ENCODE measurements at places on chromosomes 7 and 10. TPM values are rescaled to one million over a fixed set of nuclear protein-coding genes. Genes with fewer than 3 reads are reported as not detected.

The GPNMB gene
- 0.41 TPM for total RNA-seq

The WNT8B gene
- 0.41 TPM for total RNA-seq

The NEUROD6 gene
- total RNA-seq: not detected

The SPDYE17 gene
- not detected for total RNA-seq

The PON1 gene
- total RNA-seq: not detected

The SOSTDC1 gene
- not detected for total RNA-seq

The SUN3 gene
- not detected for total RNA-seq

The IRF5 gene
- 17.7 TPM for total RNA-seq

The DENND10 gene
- 41.2 TPM for total RNA-seq

The BET1 gene
- total RNA-seq: 13.6 TPM

The EMX2 gene
- not detected for total RNA-seq

DNA sequence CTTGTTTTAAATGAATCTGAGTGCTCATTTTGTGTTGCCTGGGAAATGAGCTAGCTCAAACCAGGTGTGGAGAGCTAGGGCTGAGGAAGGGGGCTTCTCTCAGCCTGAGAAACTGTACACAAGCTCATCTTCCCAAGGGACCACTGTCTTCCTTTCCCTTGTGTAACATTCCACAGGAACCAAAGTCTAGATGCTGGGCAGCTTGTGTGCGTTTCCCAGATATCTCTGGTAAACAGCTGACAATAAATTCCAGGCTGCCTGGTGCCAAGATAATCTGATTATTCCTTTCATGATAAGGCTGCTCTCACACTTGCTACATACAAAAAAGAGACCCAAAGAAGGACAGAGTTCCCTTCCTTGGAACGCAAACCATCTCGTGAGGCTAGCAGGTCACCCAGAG is 33.1 kb upstream of the MKLN1 start:
- DNase-seq: no peak
- no peak overlapping the region for H3K4me3 ChIP-seq
- no peaks in the 10 kb centered on the region for H3K4me1 ChIP-seq
- H3K27me3 ChIP-seq: peaks cover 5% of the 10 kb centered on the region
- H3K27ac ChIP-seq: no peak overlapping the region

DNA sequence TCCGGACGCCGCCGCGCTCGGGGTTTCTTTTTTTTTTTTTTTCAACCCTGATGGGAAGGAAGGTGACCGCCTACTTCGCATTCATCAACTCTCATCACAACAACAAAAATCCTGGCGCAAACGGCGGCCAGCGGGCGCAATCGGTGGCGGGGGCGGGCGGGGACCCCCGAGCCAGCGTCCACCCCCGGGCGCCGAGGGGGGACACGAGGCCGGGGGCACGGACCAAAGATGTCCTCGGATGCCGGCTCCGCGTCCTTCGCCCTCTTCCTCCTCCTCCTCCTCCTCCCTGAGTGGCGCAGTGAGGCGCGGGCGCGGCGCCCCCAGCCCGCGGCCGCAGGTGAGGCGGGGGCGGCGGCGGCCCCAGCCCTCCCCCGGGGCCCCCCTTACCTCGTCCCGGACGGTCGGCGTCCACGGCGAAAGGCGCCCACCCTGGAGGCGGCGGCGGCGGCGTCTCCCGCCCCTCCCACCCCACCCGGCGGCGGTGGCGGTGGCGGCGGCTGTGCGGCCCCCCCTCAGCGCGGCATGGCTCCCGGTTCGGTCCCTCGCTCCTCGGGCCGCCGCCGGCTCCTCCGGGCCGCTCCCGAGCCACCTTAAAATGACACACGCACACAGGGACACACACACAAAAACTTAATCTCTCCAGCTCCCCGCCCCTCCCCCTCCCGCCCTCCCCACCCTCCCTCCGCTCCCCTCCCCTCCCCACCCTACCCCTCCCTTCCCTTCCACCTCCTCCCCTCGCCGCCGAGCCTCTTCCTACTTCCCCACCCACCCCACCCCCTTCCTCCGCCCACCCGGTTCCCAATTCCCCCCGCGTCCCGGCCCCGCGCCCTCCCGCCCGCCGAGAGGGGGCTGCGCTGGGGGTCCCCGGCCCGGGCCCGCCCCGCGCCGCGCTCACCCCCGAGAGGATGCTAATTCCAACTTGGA is at the start of gene CTBP2:
Gene CTBP2 (minus strand): TSS at position 632 of the 924 bp plus-strand sequence.
- no peak for DNase-seq
- H3K4me1 ChIP-seq: peaks cover 3% of the 10 kb centered on the region
- no peaks in the 10 kb centered on the region for H3K36me3 ChIP-seq
- peaks cover 54% of the 10 kb centered on the region for H3K27me3 ChIP-seq
- H3K4me3 ChIP-seq: peak within 1 kb of the TSS; percentile 15

DNA sequence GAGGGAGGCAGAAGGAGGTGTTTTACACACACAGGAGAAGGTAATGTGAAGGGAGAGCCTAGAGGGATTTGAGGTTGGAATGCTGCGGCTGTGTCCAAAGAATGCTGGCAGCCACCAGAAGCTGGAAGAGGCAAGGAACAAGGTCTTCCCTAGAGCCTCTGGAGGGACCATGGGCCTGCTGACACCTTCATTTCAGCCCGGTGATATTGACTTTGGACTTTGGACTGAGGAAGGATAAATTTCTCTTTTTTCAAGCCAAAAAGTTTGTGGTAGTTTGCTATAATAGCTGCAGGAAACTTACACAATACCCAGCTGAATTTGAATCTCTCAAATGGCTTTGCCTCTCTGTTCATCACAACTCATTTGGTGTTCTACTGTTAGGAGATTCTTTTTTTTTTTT is 34.6 kb downstream of the UBN2 start:
- H3K36me3 ChIP-seq: peaks cover 23% of the 10 kb centered on the region
- no peaks in the 10 kb centered on the region for H3K4me1 ChIP-seq
- H3K4me3 ChIP-seq: no peak overlapping the region
- no peaks in the 10 kb centered on the region for H3K27me3 ChIP-seq

DNA sequence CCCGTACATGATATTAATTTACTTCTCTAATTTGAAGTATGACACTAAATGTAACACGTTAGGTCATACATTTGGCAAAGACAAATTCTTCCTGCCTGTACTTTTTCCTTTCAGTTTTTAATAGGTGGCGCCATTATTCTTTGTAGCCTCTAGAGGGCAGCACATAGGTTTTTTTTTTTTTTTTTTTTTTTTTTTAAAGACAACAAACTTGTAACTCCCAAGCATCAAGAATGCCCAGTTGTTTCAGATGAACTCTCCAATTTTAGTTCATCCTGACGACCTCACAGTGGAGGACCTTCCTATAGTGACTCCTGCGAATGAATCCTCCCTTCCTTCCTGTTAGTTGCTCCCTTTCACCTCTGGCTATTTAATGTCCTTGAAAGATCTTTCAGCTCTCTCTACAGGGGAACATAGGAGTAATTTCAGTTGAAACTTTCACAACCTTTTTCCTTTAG is 139.3 kb upstream of the HDAC9 start:
- H3K27me3 ChIP-seq: peaks cover 4% of the 10 kb centered on the region
- H3K36me3 ChIP-seq: no peaks in the 10 kb centered on the region
- H3K4me3 ChIP-seq: peak overlapping the region; percentile 33
- DNase-seq: no peak
- peaks cover 5% of the 10 kb centered on the region for H3K4me1 ChIP-seq

- no peak overlapping the region for H3K4me3 ChIP-seq
- H3K27me3 ChIP-seq: no peaks in the 10 kb centered on the region
- no peaks in the 10 kb centered on the region for H3K4me1 ChIP-seq
Observed at GRCh38 chr7:134770676-134771075, 8.8 kb upstream of the CALD1 start.

GRCh38 chr7:117195361-117196029 is 127.4 kb downstream of the WNT2 start:
- no peak for DNase-seq
- no peaks in the 10 kb centered on the region for H3K27me3 ChIP-seq
- H3K36me3 ChIP-seq: no peaks in the 10 kb centered on the region
- no peaks in the 10 kb centered on the region for H3K4me1 ChIP-seq
- H3K27ac ChIP-seq: no peak overlapping the region

DNA sequence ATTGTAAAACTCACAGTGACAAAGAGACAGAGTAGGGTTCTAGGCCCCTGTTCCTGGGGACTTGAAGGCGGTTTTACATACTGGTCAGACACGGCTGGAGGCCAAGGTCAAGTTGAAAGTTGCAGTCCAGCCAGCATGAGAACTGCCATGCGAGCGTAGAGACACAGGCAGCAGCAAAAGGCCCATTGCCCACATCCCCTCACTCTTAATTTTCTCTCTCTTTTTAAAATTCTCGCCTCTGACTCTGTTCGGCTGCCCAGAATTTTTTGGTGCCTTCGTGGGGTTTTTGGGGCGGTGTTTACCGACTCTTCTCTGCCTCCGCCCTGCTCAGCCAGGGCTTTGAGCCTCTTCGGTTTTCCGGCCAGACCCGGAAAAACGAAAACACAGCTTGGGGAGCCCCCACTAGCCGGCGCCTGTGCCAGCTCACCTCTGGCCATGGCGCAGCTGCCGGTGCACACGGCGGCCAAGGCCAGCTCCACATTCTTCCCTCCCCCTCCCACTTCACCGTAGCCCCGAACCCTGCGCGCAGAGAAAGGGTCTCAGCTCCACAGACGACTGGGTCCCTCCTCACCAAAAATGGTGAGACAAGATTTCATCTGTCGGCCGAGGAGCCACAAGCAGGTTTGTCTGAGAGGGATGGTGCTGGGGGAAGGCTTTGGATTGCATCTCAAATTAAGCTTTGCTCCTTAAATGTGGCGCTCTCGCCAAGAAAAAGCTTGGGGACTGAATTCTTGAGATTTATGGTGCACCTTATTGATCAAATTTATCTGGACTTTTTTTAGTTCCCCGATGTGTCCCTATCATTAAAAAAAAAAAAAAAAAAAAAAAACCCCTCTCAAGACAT is 2.3 kb upstream of the HOXA13 start:
- no peak overlapping the region for H3K27ac ChIP-seq
- H3K4me3 ChIP-seq: no peak overlapping the region
- peaks cover 30% of the 10 kb centered on the region for H3K4me1 ChIP-seq
- DNase-seq: no peak

- H3K27ac ChIP-seq: no peak overlapping the region
- no peak for DNase-seq
- no peaks in the 10 kb centered on the region for H3K4me1 ChIP-seq
- H3K4me3 ChIP-seq: no peak overlapping the region
- H3K36me3 ChIP-seq: no peaks in the 10 kb centered on the region
Observed at GRCh38 chr7:124257638-124258308, 224.9 kb upstream of the TMEM229A start.

DNA sequence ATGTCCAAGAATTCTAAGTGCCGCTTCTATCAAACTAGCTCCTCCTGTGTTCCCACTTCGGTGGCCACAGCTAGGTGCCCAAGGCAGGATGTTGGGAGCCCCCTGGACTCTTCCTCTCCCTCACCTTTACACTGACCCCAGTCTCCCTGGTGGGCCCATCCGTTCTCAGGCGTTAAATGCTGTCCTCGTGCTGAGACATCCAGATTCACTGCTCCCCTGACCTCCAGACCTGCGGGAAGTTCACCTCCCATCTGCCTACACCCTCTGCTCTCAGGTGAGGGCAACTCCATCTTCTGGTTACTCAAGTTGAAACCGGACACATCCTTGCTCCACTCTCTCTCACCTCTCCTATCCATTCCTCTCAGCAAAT is 114.3 kb downstream of the ARHGAP22 start:
- DNase-seq: peak; percentile 30
- H3K27me3 ChIP-seq: peaks cover 34% of the 10 kb centered on the region
- no peak overlapping the region for H3K27ac ChIP-seq

DNA sequence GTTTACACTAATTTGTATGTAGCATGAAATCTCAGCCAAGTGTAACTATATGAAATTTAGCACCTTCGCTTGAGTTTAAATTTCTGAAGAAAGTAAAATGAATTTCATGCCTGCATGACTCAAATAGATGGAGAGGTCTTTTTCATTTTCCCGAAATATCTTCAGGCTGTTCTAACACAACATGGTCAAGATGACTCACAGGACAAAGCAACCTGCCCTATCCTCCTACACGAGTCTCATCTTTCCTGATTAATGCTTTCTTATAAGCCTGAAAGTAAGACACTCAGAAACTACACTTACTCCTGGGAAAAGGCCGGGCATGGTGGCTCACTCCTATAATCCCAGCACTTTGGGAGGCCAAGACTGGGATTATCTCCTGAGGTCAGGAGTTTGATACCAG is 41.2 kb downstream of the CH25H start:
- no peak for DNase-seq
- H3K36me3 ChIP-seq: peaks cover 5% of the 10 kb centered on the region
- no peak overlapping the region for H3K27ac ChIP-seq
- H3K4me1 ChIP-seq: peaks cover 30% of the 10 kb centered on the region
- no peak overlapping the region for H3K4me3 ChIP-seq
- peaks cover 26% of the 10 kb centered on the region for H3K27me3 ChIP-seq

- DNase-seq: peak; percentile 94
- peak overlapping the region; percentile 90 for H3K27ac ChIP-seq
- peaks cover 40% of the 10 kb centered on the region for H3K36me3 ChIP-seq
- no peaks in the 10 kb centered on the region for H3K27me3 ChIP-seq
- H3K4me3 ChIP-seq: peak overlapping the region; percentile 97
Observed at GRCh38 chr7:92833024-92833765, 3.2 kb downstream of the CDK6 start.

GRCh38 chr7:128718967-128719642 is 20.1 kb upstream of the CALU start:
- H3K4me1 ChIP-seq: no peaks in the 10 kb centered on the region
- no peak overlapping the region for H3K4me3 ChIP-seq
- no peak overlapping the region for H3K27ac ChIP-seq
- peaks cover 41% of the 10 kb centered on the region for H3K27me3 ChIP-seq
- no peaks in the 10 kb centered on the region for H3K36me3 ChIP-seq
- no peak for DNase-seq

- H3K4me3 ChIP-seq: no peak overlapping the region
- DNase-seq: no peak
- H3K4me1 ChIP-seq: no peaks in the 10 kb centered on the region
- no peaks in the 10 kb centered on the region for H3K36me3 ChIP-seq
Observed at GRCh38 chr10:130041451-130042371, 68.9 kb downstream of the C10orf143 start.

DNA sequence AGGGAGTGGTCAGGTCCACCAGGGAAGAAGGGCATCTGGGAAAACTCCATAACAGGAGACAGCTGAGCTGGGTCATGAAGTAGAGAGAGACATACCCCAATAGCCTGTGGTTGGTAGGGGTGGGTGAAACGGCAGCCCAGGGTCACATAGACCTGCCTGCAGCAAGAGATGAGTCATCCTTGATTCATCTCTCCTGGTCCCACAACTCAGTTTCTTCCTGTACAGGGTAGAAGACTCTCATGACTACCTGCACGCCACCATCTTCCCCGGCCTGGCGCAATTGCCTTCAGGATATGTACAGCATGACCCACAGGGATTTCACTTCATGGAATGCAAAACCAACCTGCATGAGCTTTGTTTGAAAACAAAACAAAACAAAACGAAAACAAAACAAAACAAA is 45.1 kb upstream of the ADAM12 start:
- no peak for DNase-seq
- H3K36me3 ChIP-seq: no peaks in the 10 kb centered on the region
- no peak overlapping the region for H3K27ac ChIP-seq
- no peaks in the 10 kb centered on the region for H3K4me1 ChIP-seq
- no peaks in the 10 kb centered on the region for H3K27me3 ChIP-seq
- no peak overlapping the region for H3K4me3 ChIP-seq
